ENCODE measurements at places on chromosomes 4 and X.

- no peak for DNase-seq
Observed at GRCh38 chrX:40022421-40022820, 75.3 kb downstream of the BCOR start.

GRCh38 chr4:6453688-6453990 is 18.8 kb downstream of the PPP2R2C start:
- no peak for DNase-seq

DNA sequence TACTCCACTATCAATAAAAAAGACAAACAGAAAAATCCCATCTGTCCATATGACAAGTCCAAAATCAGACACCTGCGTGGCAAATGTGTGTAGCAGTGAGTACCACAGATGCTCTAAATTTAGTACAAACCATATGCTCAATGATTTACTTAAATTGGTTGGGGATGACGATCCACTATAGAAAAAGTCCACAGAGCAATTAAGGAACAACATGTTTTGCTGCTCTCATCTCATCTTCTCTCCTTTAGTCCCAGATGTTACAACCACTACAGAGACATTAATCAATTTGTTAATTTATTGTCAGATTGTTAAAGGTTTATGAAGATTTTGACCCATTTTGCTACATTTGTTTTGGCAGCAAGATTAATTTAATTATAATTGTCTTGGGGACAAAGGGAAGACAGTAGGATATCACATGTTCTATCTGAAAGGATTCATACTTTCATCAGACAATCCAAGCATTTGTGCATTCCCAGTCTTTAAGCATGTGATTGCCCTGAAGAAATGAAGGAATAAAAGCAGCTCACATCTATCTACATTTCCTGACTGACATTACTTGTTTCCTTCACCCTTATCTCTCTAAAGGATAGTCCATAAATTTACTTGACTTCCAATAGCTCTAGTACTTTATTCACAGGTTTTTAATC is 2268.1 kb downstream of the PCDH7 start:
- no peak for DNase-seq

GRCh38 chrX:85622635-85623034 is 243.2 kb upstream of the POF1B start:
- DNase-seq = no peak

Measured in activated CD4-positive, alpha-beta T cell treated with anti-CD3 and anti-CD28 coated beads for 24 hours (primary cell).